Head of caudate nucleus (tissue), 42 donors: ENCODE measurements at places on chromosomes 13 and 19.

- DNase-seq: peak; percentile 59
These were observed 606 bp downstream of the ERCC5 start for GRCh38 chr13:102846261-102847015.

DNA sequence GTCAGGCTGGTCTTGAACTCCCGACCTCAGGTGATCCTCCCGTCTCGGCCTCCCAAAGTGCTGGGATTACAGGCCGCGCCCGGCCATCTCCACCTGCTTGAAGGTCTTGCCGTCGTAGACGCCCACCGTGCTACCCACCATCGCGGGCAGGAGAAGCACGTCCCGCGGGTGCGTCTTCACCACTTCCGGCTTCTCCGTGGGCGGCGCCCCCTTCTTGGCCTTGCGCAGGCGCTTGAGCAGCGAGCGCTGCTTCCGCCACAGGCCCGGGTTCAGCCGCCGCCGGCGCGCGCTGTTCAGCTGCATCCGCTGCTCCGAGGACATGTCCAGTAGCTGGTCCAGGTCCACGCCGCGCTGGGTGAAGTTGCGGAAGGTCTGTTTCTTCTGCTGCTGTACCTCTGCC lies 21.6 kb downstream of the EFNA2 start:
- no peak for DNase-seq

GRCh38 chr19:10976131-10976892 lies 15.5 kb downstream of the SMARCA4 start:
- DNase-seq: no peak

DNA sequence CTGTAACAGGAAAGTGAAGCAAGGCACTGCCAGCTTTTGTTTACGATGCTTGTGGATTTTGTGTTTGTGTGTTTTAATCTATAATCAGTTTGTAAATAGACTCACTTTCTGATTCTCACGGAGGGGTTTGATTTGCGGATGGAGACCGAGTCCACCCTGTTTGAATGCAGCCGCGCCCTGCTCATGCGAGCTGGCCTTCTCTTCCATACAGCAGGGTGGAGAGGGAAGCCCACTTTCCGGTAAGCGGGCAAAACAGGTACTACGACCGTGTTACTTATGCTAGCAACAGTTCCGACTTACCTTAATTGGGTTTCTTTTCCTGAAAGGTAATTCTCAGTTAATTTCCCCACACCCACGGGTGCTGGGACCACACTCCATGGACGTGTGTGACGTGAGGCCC lies 33.1 kb downstream of the ADPRHL1 start:
- no peak for DNase-seq

- no peak for DNase-seq
These were observed 90.4 kb downstream of the STOML3 start for GRCh38 chr13:38900188-38900587.

DNA sequence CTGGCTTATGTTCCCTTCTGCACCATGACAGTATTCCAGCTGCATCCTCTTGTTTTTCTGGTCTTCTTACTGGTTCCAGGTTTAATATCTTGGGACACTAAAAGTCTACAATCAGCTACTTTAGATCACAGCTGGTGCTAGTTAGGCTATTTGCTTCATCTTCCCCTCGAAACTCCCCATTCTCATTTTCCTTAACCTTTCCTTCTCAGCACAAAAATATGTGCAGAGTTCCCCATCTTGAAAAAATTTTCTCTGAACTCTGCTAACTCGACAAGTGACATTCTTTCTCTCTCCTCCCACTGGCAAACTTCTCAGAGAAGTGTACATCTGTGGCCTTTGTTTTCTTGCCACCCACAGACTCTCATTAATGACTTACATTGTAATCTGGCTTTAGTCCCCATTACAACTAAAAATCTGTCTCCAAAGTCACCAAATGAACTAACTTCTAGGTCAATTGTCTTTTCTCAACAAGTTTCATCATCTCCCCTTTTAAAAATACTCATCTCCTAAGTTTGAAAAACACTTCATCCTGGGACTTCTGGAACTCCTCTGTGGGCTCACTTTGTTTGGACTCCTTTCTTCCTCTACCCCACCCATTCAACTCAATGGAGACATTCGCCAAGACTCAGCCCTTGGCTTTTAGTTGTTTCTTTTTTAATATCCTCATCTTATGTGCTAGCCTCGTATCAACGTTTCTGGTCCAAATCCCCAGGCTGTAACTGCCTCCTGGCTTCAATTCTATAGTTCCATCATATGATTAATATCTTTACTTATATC lies 7.1 kb upstream of the KL start:
- no peak for DNase-seq

- no peak for DNase-seq
These were observed 9.2 kb upstream of the GPC5 start for GRCh38 chr13:91389186-91389585.

DNA sequence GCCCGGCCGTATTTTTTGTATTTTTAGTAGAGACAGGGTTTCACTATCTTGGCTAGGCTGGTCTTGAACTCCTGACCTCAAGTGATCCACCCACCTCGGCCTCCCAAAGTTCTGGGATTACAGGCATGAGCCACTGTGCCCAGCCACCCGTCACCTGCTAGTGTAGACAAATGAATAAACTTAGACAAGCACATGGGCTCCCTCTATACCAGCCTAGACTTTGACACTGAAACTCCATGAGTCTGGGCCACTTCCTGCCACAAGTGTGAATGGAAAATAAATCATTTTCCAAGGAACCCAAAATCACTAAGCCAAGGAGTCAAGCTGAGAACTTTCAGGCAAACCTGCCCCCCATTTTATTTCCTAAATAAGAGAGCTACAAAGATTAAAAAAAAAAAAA lies 27.0 kb upstream of the TPT1 start:
- DNase-seq: no peak

GRCh38 chr13:78960881-78961280 lies 301.9 kb upstream of the OBI1 start:
- DNase-seq: no peak

DNA sequence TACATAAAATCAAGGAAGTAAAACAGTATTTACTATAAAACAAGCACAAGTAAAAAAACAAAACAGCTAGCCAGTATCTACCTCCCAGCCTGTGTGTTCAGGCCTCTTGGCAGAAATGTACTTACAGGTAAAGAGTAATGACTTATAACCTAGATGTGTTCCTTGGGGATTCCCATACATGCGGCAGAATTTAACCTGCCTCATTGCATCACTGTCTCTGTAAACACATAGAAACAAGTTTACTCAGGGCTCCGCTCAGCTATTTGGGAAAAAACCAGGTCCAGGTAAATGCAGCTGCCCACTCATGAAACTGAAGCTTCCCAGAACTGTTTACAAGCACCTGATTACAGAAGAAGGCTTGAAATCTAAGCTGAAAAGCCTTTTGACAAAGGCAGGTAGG lies 50.7 kb upstream of the SERP2 start:
- no peak for DNase-seq

DNA sequence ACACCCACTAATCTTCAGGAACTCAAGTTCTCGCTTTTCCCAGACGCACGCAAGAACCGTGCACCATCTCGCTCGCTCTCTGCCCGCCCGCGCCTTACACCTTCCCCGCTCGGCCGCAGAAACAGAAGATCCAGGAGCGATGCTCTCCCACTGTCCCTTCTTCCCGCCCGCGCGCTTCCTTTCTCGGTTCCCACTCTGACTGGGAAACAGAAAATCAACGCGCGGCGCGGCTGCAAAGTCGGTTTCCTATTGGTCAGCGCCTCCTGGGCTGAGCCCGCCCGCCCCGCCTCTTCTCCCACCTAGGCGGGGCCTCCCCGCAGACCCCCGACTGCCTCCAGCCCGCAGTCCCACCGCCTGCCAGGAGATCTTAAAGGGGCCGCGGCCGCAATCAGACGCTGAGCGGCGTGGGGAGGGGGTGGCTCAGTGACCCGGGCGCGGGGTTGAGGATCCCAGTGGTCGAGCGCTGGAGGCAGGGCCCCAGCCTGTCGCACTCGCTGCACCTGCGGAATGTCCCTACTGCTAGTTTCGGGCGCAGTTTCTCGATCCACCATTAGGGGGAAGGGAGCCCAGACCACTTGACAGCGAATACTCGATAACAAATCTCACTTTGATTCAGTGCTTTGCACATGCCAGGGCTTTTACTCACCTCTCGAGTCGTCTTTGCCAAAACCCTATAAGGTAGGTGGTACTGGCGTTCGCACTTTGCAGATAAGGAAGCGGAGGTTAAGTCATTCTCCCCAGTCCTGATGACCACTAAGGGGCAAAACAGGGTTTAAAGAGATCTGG lies 700 bp upstream of the SLC25A23 start:
- peak; percentile 100 for DNase-seq

DNA sequence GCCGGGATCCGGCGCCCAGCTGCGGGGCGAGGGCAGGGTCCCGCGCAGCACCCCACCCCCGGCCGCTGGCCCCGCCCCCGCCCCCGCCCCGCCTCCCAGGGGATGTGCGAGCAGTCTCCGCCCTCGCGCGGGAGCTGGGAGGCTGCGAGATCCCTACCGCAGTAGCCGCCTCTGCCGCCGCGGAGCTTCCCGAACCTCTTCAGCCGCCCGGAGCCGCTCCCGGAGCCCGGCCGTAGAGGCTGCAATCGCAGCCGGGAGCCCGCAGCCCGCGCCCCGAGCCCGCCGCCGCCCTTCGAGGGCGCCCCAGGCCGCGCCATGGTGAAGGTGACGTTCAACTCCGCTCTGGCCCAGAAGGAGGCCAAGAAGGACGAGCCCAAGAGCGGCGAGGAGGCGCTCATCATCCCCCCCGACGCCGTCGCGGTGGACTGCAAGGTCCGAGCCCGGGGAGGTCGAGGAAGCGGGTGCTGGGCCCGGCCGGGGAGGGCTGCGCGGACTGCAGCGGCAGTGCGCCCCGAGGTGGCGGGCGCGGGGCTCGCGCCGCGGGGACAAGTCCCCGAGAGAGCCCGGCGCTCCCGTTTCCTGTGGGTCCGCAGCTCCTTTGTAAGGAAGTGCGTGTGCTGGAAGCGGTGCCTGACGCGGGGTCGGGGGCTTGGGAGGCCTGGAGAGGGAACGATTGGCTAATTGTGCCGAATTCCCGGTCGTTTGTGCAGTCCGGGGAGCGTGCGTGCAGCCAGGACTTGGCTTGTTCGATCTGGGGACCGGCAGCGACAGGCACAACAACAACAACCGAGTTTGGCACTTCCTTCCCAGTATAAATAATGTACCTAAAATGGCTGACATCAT lies at the start of gene ITM2B:
ITM2B (plus strand) TSS at position 161 of the 843 bp plus-strand sequence; CDS start at position 316, 155 bp downstream.
- peak; percentile 89 for DNase-seq

DNA sequence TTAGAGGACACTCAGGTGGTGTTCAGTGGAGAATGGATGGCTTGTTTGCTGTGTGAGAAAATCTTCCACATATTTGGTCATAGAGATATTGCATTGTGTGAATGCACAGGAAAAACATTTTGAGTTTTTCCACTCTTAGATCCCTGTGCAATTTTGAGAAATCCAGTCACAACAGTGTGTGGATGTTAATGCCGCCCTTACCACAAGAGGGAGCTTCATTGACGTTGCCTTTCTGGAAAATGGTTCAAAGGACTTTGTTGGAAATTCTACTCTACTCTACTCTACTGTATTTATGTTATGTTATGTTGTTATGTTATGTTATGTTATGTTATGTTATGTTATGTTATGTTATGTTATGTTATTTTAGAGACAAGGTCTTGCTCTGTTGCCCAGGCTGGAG lies 13.4 kb downstream of the ZNF20 start:
- no peak for DNase-seq

- DNase-seq: no peak
These were observed 57.0 kb downstream of the SLC10A2 start for GRCh38 chr13:103009051-103009840.

GRCh38 chr19:10069046-10069445 lies 17.1 kb upstream of the SHFL start:
- DNase-seq: no peak

- no peak for DNase-seq
These were observed 125.2 kb downstream of the RAB20 start for GRCh38 chr13:110436276-110436675.

GRCh38 chr19:48989701-48990291 lies 3.3 kb downstream of the GYS1 start:
- no peak for DNase-seq

GRCh38 chr13:52449331-52450011 lies 963 bp downstream of the VPS36 start:
- no peak for DNase-seq

- no peak for DNase-seq
These were observed 2.2 kb downstream of the SBNO2 start for GRCh38 chr19:1171755-1172352.

GRCh38 chr19:47613165-47614020 lies 4.5 kb downstream of the BICRA start:
- DNase-seq: no peak

- DNase-seq: no peak
These were observed 1.7 kb downstream of the SLAIN1 start for GRCh38 chr13:77699059-77699680.

GRCh38 chr19:10752237-10752912 lies 34.5 kb downstream of the DNM2 start:
- peak; percentile 91 for DNase-seq

- DNase-seq: no peak
These were observed 109.7 kb downstream of the HSPH1 start for GRCh38 chr13:31051999-31052398.

DNA sequence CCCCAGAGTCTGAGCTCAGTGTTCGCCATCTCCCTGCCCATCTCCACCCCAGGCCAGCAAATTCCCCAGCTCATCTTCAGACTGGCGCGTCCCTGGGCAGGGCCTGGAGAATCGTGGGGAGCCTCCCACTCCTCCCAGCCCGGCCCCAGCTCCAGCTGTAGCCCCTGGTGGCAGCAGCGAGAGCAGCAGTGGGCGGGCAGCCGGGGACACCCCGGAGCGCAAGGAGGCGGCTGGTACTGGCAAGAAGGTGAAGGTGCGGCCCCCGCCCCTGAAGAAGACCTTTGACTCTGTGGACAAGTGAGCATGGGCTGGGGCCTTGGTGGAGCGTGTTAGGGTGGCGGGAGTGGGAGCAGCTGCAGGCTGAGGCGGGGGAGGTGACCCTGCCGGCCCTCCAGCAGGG lies 8.4 kb upstream of the PRR19 start:
- DNase-seq: no peak

DNA sequence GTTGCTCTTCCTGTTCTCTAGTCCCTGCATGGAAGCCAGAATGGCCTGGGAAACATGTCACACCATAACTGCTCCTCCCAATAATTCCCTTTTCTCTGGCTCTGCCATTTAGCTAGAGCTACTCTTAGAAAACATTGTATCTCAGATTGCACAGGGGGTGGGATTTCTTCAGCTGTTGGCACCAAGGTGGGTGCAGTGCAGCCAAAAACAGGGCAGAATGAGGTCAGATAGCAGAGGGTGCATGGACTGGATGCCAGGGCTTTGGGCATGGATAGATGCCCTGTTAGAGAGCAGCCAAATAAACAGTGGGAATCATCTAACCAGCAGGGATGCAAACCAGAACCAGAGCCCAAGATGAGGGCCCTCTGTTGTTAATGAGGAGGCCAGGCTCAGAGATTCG lies 4.9 kb upstream of the AMER2 start:
- DNase-seq: peak; percentile 75

- no peak for DNase-seq
These were observed 3.1 kb downstream of the ZNF69 start for GRCh38 chr19:11890634-11891033.

DNA sequence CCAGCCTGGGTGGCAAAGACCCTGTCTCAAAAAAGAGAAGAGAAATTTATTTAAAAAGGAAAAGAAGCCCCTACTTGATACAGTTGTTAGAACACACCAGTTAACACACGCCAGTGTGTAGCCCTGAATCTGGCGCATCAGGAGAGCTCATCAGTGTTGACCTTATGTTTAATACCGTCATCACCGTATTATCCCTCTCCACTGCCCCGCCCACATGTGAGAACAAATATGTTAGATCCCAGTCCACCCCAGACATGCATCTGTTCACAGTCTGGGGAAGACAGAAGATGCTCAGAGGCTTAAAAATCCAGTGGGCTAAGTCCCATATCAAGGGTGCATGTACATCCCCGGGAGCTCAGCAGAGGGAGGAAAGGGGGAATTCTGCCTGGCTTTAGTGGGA lies 155.2 kb downstream of the DPF1 start:
- no peak for DNase-seq

GRCh38 chr13:68609661-68610060 lies 1379.5 kb upstream of the PCDH9 start:
- DNase-seq: no peak
